ENCODE measurements at places on chromosomes 16 and 17.

DNA sequence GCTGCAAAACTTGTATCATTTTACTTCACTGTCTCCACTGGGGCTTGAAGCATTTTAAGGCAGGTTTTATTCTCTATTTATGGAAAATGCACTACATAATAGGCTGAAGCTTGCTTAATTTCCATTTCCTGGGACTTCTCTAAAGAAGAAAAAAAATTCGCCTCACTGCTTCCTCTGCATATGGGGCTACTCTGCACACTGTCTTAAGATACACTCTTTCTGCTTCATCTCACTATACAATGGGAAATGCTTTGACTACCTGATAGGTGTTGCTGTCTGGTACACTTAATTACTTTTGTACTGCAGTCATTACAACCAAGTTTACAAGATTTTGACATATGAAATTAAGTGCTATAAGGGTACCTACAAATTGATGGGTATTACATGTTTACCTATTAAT is 466.0 kb downstream of the KCNJ18 start:
- no peak for DNase-seq

DNA sequence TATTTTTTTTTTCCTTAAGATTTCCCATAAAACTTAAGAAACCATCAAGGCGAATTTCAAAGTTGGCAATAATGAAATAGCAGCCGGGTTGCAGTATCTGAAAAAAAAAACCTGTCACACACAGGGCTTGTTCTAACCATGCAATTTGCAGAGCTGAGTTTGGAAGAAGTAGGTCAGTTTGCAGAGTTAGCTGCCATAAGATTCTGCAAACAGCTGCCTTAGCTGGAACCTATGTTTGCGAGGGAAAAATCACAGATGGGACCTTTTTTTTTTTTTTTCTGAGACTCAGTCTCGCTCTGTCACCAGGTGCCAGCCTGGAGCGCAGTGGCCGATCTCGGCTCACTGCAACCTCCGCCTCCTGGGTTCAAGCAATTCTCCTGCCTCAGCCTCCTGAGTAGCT is 98.5 kb upstream of the HS3ST4 start:
- no peak for DNase-seq

- DNase-seq = peak; percentile 12
Measured at GRCh38 chr17:37570527-37571093, 38.6 kb downstream of the SYNRG start.

DNA sequence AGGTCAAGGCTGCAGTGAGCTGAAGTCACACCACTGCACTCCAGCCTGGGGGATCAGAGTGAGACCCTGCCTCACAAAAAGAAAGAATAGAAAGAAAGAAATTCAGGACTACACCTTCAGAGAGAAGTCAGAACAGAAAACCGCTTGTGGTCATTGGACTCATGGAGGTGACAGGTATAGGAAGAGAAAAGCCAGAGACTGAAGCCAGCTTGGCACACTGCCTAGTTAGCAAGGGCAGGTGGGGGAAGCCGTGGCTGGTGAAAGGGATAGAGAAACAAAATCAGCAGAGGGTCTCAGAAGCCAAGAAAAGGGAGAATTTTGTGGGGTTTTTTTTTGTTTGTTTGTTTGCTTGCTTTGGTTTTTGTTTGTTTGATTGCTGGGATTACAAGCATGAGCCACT is 32.9 kb upstream of the SKAP1 start:
- DNase-seq = no peak

DNA sequence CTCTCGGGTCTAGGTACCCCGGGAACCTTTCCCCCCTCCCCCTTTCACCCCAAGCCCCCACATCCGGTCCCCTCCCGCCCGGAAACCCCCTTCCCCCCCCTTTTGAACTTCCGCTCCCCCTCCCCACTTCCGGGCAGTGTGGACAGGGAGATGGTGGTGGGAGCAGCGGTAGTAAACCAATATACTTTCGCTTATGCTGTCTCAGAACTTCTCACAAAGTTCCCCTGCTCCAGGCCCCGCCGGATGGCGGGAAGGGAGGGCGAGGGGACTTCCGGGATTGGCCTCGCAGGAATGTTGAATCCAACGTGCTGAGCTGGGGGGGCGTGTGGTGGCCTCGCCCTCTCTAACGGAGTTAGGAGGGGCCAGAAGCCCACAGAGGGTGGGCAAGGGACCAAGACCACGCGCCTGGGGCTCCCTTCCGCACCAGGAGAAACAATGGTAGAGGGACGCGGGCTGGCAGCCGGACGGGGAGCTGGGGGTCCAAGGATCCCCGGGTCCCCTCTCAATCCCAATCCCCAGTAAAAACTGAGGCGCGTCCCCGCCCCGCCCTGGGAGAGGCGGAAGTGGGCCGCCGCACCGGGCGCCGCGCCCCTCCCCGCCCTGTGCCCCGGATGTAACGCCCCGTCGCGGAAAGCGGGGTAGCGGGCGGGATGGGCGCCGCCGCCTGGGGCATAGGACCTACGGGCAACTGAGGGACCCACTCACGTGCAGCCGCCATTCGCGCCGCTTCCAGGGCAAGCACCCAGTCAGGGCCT is 742 bp downstream of the PFN1 start:
- peak; percentile 55 for DNase-seq

DNA sequence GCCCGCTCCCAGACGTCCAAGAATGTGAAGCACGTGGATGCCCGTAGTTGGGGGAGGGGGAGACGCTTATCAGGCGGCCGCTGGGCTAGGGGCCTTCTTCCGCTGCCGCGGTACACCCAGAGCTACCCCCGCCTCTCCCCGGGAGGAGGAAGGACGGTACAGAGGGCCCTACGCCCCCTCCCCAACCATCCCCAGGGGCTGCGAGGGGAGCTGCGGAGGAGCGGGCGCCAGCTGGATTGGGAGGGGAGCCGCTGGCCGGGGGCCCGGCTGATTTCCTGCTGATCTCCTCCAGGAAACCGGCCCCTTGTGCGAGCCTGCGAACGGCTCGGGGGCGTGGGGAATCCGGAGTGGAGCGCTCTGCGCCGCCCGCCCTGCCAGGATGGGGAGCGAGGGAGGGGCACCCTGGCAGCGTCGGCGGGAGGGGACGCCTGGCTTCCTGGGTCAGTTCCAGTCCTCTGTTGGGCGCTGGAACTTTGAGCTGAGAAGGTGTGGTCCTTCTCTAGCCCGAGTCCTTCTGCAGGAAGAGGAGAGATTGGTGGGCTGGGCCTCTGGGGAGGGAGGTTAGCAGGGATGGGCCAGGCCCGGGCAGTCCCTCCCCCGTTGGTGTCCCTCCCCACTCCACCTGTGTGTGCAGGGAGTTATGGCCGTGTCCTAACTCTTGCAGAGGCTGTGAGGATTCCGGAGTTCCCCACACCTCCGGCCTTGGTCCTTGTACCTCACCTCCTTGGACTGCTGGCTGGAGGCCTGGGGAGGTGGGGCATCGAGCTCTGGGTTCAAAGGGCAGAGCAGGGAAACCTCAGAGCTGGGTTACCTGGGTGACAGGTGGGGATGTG is 19.2 kb downstream of the GJD3 start:
- DNase-seq = no peak

GRCh38 chr17:57810721-57811637 is 38.9 kb downstream of the MRPS23 start:
- no peak for DNase-seq

Data from NK-92 treated with Interleukin-12 subunit alpha and Interleukin-12 subunit beta, amount 100 ng/mL, for 24 hours (cell line).